ENCODE measurements at places on chromosomes 5 and 9.

- DNase-seq = no peak
Observed at GRCh38 chr9:98900725-98901124, 43.0 kb upstream of the COL15A1 start.

DNA sequence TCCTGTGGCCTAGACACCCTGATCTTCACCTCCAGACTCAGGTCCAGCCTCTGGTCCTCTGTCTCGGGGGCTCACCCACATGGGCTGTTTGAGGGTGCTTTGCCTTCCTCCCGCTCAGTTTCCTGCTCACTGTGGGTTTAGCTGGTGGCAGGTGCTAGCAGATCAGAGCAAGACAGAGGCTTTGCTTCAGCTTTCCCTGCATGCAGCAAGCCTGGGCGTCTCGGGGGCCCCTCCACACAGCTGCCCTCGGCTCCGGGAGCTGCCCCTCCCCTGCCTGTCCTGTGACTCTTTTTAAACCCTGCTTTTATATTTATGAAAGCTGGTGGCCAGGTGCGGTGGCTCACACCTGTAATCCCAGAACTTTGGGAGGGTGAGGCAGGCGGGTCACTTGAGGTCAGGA is 14.6 kb downstream of the MRPL36 start:
- DNase-seq = no peak

- no peak for DNase-seq
Observed at GRCh38 chr5:124630767-124631704, 115.4 kb downstream of the ZNF608 start.

DNA sequence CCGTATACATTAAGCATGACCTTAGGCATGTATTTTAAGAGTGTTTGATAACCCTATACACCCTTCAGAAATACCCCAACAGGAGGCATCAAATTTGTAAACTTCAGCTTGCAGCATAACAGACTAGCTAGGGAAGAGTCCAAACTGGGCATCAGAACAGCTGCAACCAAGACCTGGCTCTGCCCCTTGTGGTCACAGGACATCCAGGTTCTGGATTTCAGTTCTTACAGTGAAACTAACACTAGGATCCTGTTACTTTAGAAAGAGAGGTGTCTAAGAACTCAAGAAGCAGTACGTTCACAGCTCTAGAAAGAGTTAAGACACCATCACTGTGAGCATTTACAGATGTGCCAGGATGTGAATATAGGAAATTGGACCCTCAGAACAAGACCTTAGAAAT is 229.8 kb downstream of the BNC2 start:
- DNase-seq = no peak

DNA sequence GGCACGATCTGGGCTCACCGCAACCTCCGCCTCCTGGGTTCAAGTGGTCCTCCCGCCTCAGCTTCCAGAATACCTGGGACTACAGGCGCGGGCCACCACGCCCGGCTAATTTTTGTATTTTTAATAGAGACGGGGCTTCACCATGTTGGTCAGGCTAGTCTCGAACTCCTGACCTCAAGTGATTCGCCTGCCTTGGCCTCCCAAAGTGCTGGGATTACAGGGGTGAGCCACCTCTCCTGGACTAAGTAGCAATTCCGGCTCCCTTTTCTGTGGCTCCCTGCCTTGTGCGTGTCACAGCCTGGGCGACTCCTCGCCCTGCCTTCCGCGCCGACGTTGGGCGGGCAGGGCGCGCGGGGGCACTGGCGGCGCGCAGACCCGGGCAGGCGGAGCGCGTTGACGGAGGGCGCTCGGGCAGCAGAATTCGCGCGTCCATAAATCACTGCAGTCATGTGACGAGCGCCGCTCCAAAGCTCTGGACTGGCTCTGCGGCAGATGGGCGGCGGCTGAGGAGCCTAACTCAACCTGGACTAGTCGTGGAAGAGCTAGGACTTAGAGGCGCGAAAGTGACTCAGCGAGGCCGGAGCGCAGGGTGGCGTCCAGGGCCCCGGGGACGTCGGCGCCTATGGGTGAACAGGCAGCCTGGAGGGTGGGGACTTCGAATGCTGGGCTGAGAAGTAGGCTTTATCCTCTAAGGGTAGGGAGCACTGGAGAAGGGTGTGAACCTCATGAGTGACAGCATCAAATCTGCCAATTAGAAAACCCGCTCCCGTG is 1.4 kb upstream of the CIZ1 start:
- no peak for DNase-seq

DNA sequence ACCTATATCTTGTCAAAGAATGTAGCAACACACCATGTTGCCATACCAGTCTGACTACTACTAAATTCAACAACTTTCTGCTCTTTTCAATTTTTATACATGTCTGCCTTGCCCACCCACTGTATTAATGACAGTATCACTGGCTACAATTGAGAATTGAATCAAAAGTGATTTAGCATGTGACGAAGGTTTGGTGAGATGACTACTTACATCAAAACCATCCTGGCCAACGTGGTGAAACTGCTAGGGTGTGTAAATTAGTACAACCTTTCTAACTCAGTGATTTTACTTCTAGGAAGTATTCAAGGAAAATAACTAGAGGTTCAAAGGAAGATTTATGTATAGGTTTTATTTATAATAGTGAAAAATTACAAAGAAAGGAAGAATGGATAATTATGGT is 109.8 kb downstream of the UNC13B start:
- no peak for DNase-seq

GRCh38 chr5:154801083-154801482 is 45.9 kb downstream of the LARP1 start:
- no peak for DNase-seq

DNA sequence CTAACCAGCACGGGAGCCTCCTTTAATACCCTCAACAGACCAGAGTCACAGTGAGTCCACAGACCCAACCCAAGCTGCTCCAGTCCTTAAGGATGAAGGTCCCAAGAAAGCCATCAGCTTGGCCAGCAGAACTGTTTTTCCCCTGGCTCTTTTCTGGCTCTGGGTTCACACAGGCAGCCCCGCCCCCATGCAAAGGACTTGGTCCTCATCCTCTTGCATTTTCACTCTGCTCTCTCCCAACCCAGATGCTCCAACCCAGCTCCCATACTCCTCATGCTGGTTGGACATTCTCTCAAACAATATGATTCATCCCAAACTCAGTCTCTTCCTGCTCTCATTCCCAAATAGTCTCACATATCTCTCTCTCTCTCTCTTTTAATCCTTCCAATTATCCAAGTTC is 74.2 kb upstream of the SPOCK1 start:
- DNase-seq = no peak

- no peak for DNase-seq
Observed at GRCh38 chr5:133421394-133421793, 190.9 kb downstream of the FSTL4 start.

- DNase-seq = no peak
Observed at GRCh38 chr5:140391312-140391711, 10.3 kb upstream of the ANKHD1 start.

DNA sequence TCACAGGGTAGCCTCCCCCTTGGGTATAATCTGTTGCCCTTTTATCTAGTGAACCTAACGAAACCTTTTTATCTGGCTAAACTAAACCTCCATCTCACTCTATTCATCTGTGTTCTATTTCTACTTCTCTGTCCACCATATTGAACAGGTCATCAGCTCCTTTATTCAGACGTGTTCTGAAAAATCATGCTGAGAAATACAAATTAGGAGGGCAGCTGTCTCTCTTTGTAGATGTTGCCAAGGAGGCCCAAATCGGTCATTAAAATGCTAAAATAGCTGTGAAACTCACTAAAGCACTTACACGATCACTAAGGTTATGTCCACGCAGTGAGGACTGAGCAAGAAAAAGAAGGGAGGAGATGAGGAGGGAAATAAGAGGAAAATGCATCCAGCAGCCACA is 115.6 kb upstream of the RETREG1 start:
- DNase-seq = no peak

GRCh38 chr5:154519359-154519758 is 41.3 kb upstream of the HAND1 start:
- DNase-seq = no peak

DNA sequence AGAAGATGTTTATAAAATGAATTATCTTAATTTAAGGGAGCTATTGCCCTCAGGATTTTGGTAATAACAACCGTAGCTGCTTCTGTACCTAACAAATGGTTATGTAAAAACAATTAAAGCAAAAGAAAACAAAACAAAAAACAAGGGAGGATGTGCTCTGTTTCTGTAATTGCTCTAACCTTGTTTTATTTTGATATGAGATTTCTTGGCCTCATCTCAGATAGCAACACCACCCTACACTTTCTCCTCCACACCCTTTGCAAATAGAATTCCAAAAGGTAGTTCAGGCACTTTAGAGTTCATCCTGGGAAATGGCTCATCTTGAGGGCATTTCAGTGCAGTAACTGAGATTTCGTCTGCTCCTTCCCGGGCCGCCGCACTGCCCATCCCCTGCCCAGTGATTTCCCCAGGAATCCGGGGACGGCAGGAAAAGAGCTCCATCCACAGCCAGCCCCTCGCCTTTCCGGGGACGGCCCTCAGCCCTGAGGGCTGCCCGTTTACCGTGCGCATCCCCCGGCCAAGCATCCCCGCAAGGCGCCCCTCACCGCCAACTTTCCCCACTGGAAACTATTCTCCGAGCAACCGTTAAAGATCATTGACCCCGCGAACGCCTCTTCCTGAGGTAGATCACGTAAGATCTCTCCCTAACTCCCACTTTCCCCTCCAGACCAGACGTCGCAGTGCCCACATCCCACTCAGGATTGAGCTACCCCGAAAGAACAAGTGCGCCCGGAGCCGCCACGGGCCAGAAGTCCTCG is 1.2 kb downstream of the FNBP1 start:
- no peak for DNase-seq

GRCh38 chr5:15702102-15702501 is 202.1 kb downstream of the FBXL7 start:
- no peak for DNase-seq

GRCh38 chr9:111068383-111068730 is 30.1 kb upstream of the LPAR1 start:
- DNase-seq = no peak

GRCh38 chr5:127601601-127602000 is 47.3 kb upstream of the CTXN3 start:
- DNase-seq = no peak

- DNase-seq = no peak
Observed at GRCh38 chr9:107789001-107789700, 299.6 kb upstream of the KLF4 start.

DNA sequence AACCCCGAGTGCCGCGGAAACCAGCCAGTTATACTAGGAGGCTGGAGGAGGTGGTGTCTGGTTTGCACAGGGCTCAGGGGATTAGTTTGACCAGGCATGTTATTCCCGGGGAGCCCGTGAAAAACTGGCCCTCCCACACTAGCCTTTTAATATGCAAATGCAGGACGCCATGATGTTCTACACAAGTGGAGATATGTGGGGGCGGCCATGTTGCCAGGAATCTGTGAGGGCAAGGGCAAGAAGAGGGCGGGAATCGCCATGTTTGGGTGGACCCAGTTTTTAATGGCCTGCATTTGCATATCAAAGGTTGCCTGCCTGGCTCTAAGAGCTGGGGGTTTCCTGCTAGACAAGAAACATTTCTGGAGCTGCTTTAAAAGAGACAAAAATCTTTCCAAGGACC is 940.7 kb downstream of the CDH18 start:
- no peak for DNase-seq

DNA sequence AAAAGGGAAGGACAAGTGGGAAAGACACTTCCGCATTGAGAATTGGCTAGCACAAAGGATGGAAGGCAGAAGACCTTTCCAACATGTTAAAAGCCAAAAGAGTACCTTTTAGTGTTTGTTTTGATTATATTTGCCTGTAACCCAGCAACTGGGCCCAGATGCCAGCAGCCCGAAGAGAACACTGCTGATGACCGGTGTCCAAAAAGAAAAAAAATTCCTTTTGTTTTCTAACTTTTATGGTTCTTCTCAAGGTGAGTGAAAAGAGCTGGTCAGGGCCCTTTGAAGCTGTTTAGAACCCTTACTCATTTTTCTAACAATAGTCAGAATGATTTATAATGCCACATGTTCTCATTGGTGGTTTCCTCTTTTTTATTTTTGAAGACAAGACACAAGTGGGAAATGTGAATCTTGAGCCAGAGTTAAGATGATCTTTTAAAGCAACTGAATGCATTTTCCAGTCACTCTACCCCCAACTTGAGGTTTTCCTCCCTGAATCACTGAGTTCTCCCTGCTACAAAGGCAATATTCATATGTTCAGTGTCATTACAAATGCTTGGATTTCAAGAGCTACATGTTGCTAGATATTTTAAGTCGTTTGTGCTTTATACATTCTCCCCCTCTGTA is 32.3 kb upstream of the ZNF462 start:
- DNase-seq = no peak

GRCh38 chr5:16461782-16462181 is 3.8 kb downstream of the ZNF622 start:
- DNase-seq = no peak

DNA sequence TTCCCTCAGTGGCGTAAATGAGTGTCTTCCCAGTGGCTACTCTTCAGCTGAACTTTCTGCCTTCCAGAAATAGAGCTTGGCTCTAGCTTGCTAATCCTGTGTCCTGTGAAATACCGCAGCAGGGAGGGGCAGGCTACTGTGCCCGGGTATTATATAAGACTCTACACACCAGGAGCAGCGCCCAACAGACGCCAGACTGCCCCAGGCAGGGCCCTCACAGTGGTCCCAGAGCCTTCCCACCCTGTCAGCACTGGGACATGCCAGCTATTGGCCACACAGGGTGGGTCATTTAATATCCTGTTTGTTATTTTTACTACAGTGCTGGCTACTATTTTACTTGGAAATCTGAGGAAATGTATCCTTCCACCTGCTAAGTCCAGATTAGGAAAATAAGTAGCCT is 121.0 kb downstream of the FEM1C start:
- DNase-seq = no peak

- no peak for DNase-seq
Observed at GRCh38 chr5:174601946-174602345, 122.4 kb upstream of the MSX2 start.

Measured in stimulated activated CD4-positive, alpha-beta T cell treated with anti-CD3 and anti-CD28 coated beads, Interleukin-1b, Interleukin-23, amount 100 ng/mL, for 1 hour (primary cell).